T-helper 22 cell (primary cell): ENCODE measurements at places on chromosomes 5 and 9.

DNA sequence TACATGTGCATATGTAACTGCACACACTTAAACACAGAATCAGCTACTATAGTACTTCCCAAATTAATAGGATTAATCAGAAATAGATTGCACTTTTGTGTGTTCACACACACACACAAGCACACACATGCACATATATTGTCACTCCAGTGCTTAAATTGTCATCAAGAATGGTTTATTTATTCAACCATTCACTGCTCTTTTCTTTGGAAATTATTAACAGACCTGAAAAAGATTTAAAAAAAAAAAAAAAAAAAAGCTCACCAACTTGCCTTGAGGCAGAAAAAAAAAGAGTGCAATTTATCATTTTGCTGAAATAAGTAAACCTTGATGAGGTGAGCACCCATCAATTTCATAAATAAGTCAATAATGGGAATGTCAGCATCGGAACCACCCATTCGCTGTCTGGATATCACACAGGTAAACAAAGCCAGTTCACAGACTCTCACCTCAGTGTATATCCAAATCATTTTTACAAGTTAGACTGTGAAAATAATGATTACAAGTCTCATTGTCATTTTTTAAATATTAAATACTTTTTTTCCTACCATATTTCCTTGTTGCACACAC lies 562.8 kb downstream of the BNC2 start:
- DNase-seq: no peak

DNA sequence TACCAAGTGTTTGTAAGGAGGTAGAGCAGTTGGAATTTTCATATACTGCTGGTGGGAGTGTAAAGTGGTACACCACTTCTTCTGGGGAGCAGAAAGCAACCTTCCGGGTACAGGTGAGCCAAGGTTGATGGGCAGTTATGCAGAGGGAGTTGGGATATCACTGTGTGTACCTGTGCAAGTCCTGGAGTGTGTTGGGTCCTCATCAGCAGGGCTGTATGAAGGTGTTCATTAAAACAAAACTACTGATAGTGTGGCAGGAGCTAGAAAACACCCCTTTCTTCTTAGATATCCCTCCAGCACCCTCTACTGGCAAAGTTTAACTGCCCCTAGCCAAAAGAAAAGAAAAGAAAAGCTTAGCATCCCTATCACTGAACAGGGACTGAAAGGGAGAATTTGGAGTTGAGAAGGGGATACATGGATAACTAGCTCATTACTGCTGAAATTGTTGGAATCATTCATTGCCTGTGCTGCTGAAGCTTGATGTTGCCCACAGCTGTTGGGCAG lies 10.7 kb downstream of the MARCHF6 start:
- DNase-seq: no peak

GRCh38 chr9:114259798-114260523 lies 62.9 kb upstream of the ORM1 start:
- no peak for DNase-seq

GRCh38 chr9:85377731-85378289 lies 363.9 kb downstream of the AGTPBP1 start:
- DNase-seq: no peak

DNA sequence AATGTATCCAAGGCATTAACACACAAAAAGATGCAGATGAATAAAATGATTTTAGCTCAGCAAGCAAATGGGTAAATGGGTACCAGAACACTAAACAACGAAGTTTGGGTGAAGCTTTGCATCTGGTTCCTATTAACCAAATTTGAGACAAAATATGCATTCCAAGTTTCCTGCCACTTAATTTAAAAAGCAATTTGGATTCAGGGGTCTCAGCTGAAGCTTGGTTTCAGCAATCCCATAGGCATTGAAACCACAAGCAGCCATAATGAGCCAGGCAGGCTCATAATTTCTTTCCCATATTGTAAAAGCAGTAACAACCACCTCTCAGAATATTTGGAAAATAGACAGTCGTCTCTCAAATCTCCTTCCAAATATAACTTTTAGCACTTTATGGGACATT lies 138.9 kb downstream of the NXNL2 start:
- no peak for DNase-seq

GRCh38 chr9:12178634-12179033 lies 514.6 kb upstream of the TYRP1 start:
- no peak for DNase-seq

- DNase-seq: no peak
Measured at GRCh38 chr5:150009671-150010387, 9.3 kb downstream of the HMGXB3 start.

DNA sequence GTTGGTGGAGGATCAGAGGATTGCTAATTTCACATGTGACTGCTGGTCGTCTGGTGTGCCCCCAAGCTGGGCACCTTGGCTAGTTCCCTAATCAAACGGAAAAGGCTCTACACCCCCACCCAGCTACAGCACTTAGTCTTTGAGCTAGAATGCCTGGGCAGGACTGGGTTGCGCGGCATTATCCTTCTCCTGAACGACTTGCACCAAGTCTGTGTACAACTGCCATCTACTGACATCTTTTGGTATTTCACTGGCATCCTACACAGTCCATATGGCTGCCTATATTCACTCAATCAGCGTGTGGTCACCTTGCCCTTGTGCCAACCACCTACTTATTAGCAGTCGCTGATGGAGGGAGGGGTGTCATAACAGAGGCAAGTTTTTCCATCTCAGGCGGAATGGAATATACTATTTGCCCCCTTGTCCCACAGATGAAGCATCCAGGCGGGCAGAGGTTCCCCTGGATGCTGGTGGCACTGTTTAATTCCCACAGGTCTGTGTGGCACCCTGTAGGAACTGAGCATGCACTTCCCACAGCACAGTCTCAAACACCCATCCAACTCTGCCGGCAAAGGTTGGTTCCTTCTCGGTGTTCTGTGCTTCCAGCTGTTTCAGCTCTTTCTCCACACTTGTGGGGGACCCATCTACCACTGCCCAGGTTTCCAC lies 150.1 kb downstream of the OSTF1 start:
- DNase-seq: peak; percentile 3

DNA sequence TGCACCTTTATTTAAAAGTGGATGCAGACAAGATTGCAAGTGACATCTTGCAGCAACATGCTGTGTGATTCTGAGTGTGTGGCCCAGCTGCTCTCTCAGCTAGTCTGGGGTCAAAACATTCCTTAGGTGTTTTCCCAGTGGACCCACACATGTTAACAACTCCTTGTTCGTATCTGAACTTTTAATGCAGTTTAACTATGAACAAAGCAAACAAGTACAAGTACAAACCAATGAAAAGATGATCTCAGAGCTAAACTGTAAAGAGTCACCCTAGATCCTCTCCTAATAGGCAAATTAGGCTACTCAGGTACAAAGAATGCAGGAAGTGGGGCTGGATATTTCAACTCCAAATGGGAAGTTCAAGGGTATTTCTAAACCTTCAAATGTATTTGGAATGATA lies 108.4 kb downstream of the ENTREP1 start:
- no peak for DNase-seq

DNA sequence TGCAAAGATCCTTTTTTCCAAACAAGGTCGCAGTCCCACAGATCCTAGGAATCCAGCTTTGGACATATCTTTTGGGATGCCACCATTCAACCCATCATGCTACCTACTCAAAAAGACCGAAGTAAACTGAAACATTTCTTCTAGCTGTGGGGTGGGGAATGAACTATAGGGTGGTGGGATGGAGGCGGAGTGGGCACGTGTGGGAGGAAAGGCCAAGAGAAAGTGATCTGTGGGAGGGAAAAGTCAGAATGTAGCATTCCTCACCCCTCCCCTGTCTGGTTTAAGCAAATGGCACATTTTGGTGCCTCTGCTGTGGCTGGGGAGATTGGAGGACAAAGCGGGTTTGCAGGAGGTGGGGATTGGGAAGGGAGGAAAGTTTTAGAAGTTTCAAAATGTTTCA lies 59.2 kb upstream of the IL17B start:
- no peak for DNase-seq

DNA sequence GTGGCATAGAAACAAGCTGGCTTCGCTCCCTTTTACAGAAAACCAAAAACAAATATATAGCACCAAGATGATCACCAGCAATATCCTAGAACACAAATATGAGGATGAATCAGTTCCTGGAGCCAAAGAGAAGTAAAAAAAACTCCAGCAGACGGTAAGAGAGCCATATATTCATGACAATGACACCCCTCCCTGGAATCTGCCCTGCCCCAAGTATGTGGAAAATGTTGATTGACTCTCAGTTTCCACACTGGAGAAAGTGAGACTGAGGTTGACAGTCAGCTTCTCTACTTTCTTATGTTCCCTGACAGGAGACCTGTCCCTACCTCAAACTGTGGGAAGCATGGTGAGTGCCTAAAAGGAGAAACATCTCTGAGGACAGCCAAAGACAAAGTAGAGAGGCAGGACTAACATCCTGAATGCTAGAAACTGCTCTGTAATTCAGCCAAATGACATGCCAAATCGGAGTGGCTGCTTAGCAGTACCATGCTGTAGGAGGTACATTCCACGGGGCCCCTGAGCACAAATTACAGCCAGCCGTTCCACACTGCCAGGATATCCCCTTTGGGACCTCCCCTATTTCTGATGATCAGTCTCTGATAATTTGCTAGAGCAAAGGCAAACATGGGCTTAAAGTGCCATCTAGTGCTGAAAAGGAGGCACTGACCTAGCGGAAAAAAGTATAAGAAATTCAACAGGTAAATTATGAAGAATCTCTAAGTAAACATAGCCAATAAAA lies 424.0 kb upstream of the RGMB start:
- DNase-seq: no peak

GRCh38 chr5:118076490-118076889 lies 911.9 kb downstream of the DTWD2 start:
- DNase-seq: no peak

GRCh38 chr9:113446323-113446740 lies 17.2 kb upstream of the RGS3 start:
- no peak for DNase-seq

DNA sequence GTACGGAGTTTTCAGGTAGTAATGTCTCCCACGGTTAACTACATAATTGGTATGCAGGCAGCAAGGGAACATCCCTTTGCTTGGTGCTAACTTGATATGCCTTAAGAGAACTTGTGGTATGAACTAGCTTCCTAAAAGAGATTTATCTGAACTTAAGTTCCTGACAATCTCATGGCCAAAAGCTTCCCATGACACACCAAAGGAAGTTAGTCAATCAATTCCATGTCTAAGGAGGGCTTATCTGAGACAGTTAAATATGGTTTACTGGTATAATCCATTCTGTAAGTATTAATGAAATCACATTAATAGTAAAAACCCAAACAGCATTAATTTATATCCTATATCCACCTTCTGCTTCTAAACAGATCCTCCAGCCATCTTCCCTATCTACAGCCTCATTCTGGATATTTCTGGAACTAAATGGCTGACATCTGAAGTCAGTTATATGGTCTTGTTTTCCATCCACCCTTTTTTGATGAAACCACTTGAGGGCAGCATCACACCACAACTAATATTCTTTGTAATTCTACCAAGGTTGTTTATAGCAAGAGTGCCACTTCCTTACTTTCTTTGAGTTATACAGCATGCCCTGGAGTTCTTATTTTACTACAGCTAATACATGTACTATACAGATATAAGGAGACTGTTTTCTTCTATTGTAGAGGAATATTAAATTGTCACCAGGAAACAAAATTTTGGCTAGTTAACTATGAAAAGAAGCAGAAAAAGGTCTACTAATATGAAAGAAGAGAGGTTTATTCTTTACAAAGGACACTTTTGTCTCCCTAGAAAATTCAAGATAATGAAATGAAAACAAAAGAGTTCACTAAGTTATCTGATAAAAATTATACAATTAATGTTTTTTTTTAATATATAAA lies 34.7 kb downstream of the SHOC1 start:
- DNase-seq: no peak

DNA sequence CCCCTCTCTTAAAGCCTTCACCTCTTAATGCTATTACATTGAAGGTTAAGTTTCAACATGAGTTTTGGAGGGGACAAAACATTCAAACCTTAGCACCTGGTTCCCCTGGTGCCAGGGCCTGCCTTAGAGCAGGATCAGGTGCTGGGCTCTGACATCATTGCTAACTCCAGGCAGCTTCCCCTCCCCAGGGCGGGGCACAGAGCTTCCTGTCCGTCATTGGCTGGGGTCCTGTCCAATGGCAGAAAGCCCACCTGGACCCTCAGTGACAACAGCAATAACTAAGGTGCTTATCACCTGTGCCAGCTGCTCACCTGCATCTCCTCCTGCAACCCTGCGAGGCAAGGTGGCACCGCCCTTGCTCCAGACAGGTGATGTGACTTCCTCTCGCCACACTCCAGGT lies 177.4 kb downstream of the NSG2 start:
- DNase-seq: no peak

GRCh38 chr5:31481531-31482165 lies 50.2 kb downstream of the DROSHA start:
- no peak for DNase-seq

DNA sequence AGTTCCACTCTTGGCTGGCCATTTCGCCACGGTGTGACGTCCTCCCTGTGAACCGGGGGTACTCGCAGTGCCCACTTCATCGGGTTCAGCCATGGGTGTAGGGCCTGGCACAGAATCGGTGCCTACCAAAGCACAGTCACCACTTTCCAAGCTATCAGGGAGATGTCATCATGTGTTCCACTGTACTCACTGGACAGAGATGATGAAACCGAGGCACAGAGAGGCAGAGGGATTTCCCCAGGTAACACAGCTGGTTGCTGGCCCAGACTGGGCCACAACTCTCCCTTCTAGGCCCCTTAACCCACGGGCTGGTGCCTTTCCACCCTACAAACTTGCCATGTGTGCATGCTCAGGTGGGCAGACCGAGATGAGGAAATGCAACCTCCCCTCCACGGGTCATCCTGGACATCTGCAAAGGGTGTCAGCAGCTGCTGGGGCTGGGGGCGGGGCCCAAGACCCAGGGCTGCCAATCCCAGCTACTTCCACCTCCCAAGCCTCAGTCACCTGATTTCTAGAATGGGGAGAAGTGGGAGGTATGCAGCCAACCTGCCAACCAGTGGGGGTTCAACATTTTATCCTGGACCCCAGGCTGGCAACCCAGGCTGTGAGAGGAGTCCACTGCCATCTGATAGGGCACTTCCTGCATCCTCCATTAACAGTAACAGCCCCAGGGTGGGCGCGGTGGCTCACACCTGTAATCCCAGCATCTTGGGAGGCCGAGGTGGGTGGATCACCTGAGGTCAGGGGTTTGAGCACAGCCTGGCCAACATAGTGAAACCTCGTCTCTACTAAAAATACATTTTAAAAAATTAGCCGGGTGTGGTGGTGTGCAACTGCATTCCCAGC lies 893 bp upstream of the SH2D3C start:
- peak; percentile 46 for DNase-seq

- no peak for DNase-seq
Measured at GRCh38 chr5:139739150-139739974, 56.2 kb upstream of the PSD2 start.
